Liver (tissue), 10 donors: ENCODE measurements at places on chromosomes 11 and 22.

GRCh38 chr11:70399681-70400112 lies 1.4 kb downstream of the CTTN start:
- no peaks in the 10 kb centered on the region for H3K27me3 ChIP-seq
- no peaks in the 10 kb centered on the region for H3K36me3 ChIP-seq
- H3K27ac ChIP-seq: peak overlapping the region; percentile 73
- DNase-seq: no peak

GRCh38 chr22:32200752-32201151 lies 4.1 kb downstream of the RFPL2 start:
- no peaks in the 10 kb centered on the region for H3K27me3 ChIP-seq
- peaks cover 3% of the 10 kb centered on the region for H3K4me1 ChIP-seq
- no peak for DNase-seq
- H3K4me3 ChIP-seq: no peak overlapping the region

DNA sequence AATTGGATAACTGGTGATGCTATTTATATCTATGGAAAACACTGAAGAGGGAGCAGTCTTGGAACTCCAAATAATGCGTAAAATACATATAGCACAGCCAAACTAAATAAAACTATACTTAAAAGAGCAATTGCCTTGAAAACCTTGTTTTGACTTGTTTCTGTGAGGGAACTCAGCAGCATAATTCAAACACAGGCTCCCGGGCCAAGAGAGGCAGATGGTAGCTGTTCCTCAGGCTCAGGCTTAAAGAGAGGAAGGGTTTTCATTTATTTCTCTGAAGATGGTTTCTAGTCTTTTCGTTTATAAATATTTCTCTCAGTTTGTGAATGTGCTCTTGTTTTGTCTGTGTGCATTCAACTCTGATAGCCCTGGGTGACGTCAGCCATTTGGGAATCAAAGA lies 82.4 kb downstream of the FANCF start:
- DNase-seq: no peak
- H3K27ac ChIP-seq: no peak overlapping the region
- no peaks in the 10 kb centered on the region for H3K4me1 ChIP-seq
- no peaks in the 10 kb centered on the region for H3K36me3 ChIP-seq
- no peak overlapping the region for H3K4me3 ChIP-seq
- no peaks in the 10 kb centered on the region for H3K27me3 ChIP-seq

DNA sequence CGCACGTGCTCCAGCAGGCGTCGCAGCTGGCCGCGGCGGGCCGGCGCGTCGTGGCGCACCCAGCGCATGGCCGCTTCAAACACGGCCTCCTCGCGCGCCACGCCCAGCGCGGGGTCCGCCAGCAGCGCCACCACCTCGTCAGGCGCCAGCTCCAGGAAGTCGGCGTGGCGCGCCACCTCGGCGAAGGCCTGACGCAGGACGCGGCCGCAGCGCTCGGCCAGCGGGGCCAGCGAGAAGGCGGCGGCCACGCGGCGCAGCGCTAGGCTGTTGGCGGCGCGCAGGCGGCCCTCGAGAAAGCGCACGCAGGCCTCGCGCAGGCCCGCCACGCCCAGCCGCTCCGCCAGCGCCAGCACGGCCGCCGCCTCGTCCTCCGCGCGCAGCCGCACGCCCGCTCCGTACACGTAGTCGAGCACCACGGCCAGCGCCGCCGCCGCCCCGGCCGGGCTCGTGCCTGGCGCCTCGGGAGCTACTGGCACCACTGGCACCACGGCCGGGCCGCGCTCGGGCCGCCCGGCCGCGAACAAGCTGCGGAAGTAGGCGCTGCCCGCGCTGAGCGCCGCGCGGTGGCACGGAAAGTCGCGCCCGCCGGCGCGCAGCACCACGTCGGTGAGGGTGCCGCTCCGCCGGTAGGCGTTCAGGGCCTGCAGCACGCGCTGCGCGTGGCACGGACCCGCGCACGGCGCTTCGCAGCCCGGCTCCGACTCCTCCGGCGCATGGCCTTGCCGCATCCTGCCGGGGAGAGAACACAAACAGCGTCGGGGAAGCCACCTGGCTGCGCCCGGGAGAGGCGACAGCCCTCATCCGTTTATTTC lies 2.9 kb downstream of the KLHL35 start:
- H3K4me3 ChIP-seq: peak overlapping the region; percentile 36
- peak; percentile 68 for DNase-seq
- peaks cover 18% of the 10 kb centered on the region for H3K4me1 ChIP-seq
- no peaks in the 10 kb centered on the region for H3K27me3 ChIP-seq

DNA sequence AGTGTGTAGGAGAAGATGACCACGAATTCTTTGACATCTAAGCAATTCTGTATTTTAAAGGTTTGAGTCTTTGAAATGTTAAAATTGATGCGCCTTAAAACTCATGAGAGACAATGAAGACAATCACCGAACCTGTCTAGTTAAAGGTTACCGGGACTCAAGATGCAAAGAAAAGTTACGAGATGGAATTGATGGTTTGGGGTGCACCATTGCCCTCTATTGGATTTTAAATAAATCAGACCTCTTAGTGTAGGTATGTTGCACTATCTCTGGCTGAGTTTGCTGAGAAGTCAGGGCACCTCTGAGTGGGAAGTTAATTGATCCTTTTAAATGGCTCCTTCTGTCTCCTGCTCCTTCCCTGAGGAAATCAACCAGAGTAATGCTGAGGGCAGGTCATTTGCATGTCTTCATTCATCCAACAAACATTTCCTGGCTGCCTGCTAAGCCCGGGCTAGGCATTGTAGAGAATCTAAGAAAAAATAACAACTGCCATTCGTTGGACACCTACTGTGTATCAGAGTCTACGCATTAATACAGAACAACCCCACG lies 19.4 kb upstream of the TMA7B start:
- H3K4me3 ChIP-seq: no peak overlapping the region
- no peak for DNase-seq
- no peaks in the 10 kb centered on the region for H3K36me3 ChIP-seq
- no peak overlapping the region for H3K27ac ChIP-seq
- H3K27me3 ChIP-seq: peaks cover 2% of the 10 kb centered on the region
- no peaks in the 10 kb centered on the region for H3K4me1 ChIP-seq

- H3K27ac ChIP-seq: no peak overlapping the region
- no peaks in the 10 kb centered on the region for H3K4me1 ChIP-seq
- H3K27me3 ChIP-seq: no peaks in the 10 kb centered on the region
- H3K36me3 ChIP-seq: no peaks in the 10 kb centered on the region
These were observed 160.2 kb upstream of the LARGE1 start for GRCh38 chr22:34080433-34080832.

DNA sequence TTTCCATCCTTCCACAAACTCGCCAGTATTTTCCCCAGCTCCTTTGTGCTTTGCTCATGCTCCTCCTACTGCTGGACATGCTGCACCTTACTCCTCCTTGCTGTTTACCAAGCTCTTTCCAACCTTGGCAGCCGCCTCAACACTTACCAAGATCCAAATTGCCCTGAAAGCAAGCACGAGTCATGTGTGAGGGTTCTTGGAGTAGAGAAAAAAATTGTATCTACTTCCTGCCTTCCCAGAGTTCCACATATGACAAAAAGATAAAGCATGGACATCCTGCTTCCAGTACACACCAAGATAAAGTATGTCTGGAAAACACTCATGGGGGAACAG lies 767.5 kb downstream of the NTM start:
- no peak for DNase-seq
- H3K27me3 ChIP-seq: peaks cover 2% of the 10 kb centered on the region

DNA sequence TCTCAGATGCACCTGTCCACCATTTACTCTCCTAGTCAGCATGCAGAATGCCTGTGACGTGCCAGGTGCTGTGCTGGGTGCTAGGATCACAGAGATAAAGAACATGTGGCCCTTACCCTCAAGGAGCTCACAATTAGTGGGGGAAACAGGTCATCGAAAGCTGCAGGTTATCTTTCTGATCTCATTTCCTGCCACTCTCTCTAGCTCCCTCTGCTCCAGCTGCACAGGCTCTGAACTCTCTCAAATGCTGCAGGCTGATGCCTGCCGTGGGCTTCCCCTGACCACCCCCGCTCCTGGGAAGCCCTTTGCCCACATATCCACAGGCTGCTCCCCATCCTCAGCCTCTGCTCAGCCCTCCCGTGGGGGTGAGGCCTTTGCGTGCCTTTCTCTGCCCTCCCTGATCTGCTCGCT lies 29.6 kb downstream of the SHANK3 start:
- DNase-seq: no peak
- peaks cover 5% of the 10 kb centered on the region for H3K36me3 ChIP-seq
- peaks cover 34% of the 10 kb centered on the region for H3K4me1 ChIP-seq
- no peak overlapping the region for H3K4me3 ChIP-seq

DNA sequence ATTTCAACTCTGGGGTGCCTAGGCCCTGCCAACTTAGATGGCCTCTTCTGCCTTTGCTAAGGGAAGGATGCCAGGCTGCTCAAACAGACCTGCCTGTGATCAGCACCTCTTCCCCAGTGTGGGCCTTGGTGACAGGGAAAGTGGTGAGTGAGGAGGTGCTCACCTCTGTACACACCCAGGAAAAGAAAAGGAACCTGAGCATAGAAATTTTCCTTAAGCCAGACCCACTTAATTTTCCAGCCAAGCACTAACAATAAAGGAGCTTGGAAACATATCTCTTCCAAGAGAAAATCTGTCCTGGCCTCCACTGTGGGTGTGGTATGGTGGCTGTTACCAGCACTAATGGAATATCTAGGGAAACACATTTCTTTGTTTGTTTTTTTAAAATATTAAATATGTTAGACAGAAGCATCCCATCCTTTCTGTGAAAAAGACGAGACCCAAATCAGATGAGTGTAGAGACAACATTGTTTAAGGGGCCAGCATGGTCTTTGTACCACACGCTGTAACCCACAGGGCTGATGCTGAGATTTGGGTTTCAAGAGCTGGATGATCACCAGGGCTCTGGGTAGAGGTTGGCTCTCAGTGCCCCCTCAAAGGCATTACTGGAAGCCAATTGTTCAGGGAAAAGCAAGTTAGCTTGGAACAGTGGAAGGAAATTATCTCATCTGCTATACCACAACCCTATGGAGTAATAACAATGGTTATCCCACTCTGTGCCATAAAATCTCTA lies 472.2 kb downstream of the INSC start:
- H3K4me3 ChIP-seq: no peak overlapping the region
- no peaks in the 10 kb centered on the region for H3K36me3 ChIP-seq
- DNase-seq: no peak
- H3K4me1 ChIP-seq: no peaks in the 10 kb centered on the region
- no peaks in the 10 kb centered on the region for H3K27me3 ChIP-seq
- H3K27ac ChIP-seq: no peak overlapping the region

DNA sequence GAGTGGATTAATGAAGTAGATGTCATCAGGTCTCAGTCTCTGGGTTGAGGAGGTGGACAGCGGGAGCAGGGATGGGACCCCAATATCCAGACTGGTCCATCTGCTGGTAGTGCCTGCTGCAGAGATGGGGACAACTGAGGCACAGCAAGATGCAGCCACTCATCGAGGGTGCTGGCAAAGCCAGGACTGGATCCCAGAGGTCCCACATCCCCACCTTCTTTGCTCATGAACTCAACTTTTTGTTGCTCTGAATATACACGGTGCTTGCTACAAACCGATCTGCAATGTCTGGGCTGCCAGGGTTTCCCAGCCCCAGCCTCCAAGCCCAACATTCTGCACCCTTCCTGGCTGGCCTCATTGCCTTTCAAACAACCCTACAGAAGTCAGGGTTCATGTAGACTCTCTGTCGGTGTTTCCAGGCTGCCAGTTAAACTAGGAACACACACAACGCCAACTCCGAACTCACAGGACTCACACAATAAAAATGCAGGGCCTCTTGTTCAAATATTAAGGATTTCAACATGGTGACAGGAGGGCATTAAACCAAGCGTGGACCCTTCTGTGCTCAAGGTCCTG lies 168.2 kb downstream of the MN1 start:
- H3K27ac ChIP-seq: no peak overlapping the region
- no peaks in the 10 kb centered on the region for H3K4me1 ChIP-seq
- no peaks in the 10 kb centered on the region for H3K36me3 ChIP-seq
- no peak overlapping the region for H3K4me3 ChIP-seq
- no peaks in the 10 kb centered on the region for H3K27me3 ChIP-seq

DNA sequence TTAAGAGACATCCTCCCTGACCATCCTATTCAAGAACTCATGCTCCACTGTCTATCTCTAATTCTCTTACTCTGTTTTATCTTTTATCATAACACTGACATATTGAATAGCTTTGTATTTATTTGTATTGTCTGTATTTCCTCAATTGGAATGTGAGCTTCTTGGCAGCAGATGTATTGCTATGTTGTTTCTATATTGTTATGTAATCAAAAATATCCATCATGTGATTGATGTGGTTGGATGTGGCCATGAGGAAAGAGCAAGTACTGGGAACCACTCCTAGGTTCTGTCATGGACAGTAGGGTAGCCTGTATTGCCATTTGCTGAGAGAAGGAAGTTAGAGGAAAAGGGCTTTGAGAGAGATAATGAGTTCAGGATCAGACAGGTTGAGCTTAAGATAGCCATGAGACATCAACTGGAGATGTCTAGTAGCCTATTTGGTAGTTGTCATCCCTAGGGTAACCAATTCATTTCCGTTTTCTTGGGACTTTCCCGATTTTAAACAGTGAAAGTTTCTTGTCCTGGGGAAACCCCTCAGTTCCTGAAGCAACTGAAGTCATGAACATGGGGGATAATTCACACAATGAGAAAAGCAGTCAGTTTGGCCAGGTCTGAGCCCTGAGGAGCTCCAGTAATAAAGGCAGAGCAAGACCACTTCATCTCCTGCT lies 404.5 kb downstream of the INSC start:
- H3K4me1 ChIP-seq: peaks cover 11% of the 10 kb centered on the region
- H3K27ac ChIP-seq: no peak overlapping the region
- no peak overlapping the region for H3K4me3 ChIP-seq

DNA sequence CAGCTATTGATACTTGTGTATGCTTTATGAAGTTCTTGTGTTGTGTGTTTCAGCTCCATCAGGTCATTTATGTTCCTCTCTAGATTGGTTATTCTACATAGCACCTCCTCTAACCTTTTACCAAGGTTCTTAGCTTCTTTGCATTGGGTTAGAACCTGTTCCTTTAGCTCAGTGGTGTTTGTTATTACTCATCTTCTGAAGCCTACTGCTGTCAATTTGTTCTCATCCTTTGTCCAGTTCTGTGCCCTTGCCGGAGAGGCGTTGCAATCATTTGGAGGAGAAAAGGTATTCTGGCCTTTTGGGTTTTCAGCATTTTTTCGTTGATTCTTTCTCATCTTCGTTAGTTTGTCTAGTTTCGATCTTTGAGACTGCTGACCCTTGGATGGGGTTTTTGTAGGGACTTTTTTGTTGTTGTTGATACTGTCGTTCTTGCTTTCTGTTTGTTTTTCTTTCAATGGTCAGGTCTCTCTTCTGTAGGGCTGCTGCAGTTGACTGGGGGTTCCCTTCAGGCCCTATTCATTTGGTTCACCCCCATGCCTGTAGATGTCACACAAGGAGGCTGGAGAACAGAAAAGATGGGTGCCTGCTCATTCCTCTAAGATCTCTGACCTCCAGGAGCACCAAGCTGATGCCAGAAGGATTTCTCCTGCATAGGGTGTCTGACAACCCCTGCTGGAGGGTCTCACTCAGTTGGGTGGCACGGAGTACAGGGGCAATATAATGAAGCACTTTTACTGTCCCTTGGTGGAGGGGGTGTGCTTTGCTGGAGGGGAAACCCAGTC lies 35.9 kb upstream of the MUC15 start:
- H3K4me1 ChIP-seq: no peaks in the 10 kb centered on the region
- DNase-seq: no peak
- H3K27me3 ChIP-seq: no peaks in the 10 kb centered on the region
- H3K36me3 ChIP-seq: no peaks in the 10 kb centered on the region
- H3K4me3 ChIP-seq: no peak overlapping the region
- no peak overlapping the region for H3K27ac ChIP-seq

GRCh38 chr11:44372989-44373388 lies 63.0 kb upstream of the ALX4 start:
- DNase-seq: no peak
- no peak overlapping the region for H3K4me3 ChIP-seq
- H3K27ac ChIP-seq: no peak overlapping the region

- no peaks in the 10 kb centered on the region for H3K36me3 ChIP-seq
- no peaks in the 10 kb centered on the region for H3K27me3 ChIP-seq
- H3K27ac ChIP-seq: no peak overlapping the region
- DNase-seq: no peak
These were observed 38.2 kb downstream of the OR10A6 start for GRCh38 chr11:7892840-7893254.
